ENCODE measurements at places on chromosomes 2 and 18.
A peak's percentile ranks its signal among the peaks of the same experiment; 100 is the strongest.

DNA sequence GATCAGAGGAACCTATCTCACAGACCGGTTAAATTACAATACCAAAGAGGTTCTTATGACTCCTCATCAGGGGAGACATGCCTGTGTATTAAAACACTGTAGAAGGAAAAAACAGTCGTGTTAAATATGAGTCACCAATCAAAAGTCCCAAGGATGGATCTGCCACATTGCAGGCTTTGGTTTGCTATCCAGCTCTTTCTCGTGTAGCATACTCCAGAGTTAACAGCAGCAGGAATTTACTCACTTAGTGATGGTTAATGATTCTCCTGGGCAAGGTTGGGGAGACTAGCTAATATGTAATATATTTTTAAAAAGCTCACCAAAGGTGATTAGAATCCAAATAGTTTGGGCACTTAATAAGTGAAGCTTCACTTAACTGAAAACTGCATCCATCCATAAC is 109.7 kb downstream of the MBD5 start:
- no peak for DNase-seq

GRCh38 chr2:70473101-70473722 is 80.4 kb downstream of the TGFA start:
- DNase-seq = no peak

DNA sequence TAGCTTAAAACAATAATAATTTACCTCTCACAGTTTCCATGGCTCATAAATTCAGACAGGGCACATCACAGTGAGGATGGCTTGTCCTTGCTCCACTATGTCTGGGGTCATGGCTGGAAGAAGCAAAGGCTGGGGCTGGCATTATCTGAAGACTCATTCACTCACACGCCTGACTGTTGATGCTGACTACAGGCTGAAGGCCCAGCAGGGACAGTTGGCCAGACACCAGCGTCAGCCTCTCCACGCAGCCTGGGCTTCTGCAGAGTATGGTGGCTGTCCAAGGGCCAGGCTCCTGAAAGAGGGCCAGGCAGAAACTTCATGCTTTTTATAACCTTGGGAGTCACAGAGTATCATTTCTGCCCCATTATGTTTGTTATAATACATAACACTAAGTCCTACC is 33.4 kb downstream of the YPEL5 start:
- DNase-seq = no peak

DNA sequence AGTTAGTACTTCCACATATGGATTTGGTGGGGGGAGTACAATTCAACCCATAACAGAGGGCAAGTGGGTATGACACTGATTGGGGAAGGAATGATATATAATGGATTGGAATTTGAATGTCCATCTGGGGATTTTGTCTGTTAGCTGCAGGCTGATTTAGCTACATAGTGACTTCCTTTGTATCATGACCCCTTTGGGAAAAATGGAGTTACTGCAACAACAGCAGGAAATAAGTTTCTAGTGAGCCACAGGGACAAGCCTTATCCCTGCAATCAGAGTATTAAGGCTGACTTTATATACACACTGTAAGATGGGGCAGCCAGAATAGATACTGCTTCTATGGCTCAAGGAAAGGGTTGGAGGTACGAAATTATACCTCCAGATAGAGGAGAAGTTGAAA is 404.4 kb upstream of the MEIS1 start:
- DNase-seq = no peak

- DNase-seq = no peak
Observed at GRCh38 chr2:3302751-3303582, 74.7 kb downstream of the EIPR1 start.

- DNase-seq = no peak
Observed at GRCh38 chr2:55309446-55309845, 40.4 kb upstream of the MTIF2 start.

- DNase-seq = peak; percentile 60
Observed at GRCh38 chr2:23926290-23926749, 603 bp downstream of the ATAD2B start.

Data from OCI-LY7 (cell line).